HEK293T (cell line): ENCODE measurements at places on chromosomes 12 and 14.

DNA sequence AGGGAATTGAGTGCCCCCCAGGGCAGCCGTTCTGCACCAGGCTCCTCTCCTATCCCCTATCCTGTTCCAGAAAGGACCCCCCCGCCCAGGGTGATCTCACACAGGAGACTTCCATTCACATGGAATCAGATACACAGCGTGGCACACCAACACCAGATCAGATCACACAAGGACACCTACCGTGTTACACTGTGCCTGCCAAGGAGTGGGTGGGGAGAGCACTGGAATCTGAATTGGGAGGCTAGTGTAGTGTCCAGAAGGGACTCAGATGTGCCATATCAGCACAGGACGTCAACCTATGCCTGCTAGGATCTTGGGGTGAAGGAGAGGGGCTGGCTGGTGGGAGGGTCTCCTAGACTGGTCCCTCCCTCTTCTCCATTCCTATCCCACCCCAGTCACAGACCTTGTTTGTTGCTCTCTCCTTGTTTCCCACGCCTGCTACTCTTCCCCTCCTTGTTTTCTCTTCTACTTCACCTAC, 2.3 kb downstream of the PTMS start:
- no peak for DNase-seq

DNA sequence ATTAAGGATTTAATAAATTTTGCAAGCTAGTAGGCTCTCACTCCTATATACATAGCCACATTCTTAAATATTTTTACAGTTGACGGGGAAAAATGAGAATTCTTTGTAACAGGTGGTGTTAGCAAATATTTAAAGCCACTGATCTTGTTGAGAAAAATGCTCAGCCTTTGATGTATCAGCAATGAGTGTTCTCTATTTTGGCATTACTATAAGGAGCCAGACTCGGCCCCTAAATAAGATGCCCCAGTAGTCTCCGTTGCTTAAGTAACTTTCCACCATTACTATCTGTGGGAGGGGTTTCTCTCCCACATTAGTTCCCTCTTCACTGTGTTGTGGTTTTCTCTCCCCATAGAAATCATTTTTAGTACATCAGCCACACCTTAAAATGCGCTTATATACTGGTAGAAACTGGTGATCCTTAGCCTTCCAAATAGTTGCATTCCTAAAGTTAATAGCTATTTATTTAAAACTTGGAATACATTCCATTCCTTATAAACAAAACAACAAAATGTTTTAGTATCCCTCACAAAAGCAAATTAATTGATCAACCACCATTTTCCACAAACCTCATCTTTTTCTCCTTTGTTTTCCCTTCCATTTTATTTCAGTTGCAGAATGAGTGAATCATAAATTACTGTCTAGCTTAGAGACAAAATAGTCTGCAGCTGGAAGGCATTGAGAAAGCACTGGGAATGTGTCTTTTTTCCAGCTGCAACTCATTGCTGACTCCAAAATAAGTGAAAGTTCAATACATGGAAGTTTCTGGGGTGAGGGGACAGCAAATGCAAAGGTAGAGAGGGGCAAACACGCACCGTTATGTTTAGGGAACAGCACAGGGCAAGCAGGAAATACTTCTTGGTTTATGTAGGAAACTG, 84.7 kb upstream of the FERMT2 start:
- no peak for DNase-seq

DNA sequence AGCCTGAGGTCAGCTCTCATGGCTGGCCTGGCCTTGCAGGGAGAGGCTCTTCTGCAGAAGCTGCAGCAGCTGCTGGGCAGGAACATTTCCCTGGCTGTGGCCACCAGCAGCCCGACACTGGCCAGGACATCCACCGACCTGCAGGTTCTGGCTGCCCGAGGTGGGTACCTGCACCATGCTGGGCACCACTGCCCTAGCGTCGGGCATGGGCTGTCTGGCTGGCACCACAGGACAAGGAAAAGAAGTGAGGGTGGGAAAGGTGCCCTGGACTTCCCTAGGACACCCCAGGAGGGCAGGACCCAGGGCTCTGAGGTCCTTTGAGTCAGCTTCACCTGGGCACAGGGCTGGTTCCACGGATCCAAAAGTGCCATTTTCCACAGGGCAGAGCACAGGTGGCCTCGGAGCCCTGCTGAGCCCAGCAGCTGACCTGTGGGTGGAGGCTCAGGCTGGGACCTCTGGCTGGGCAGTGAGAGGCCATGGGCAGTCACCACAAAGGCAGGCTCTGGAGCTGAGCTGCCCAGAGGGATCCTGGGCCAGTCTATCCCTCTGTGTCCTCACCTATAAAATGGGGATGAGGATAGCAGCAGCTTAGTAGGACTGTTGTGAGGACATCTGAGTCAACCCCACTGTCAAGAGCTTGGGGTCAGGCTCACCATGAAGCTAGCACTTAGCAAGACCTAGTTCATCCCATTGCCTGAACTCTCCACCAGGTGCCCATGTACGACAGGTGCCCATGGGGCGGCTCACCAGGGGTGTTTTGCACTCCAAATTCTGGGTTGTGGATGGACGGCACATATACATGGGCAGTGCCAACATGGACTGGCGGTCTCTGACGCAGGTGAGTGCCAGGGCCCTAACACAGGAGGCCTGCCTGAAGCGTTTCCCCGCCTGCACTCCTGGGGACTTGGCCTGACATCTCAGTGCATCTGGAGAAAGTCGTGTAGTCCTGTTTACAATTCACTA, 4.9 kb downstream of the PLD4 start:
- no peak for DNase-seq

DNA sequence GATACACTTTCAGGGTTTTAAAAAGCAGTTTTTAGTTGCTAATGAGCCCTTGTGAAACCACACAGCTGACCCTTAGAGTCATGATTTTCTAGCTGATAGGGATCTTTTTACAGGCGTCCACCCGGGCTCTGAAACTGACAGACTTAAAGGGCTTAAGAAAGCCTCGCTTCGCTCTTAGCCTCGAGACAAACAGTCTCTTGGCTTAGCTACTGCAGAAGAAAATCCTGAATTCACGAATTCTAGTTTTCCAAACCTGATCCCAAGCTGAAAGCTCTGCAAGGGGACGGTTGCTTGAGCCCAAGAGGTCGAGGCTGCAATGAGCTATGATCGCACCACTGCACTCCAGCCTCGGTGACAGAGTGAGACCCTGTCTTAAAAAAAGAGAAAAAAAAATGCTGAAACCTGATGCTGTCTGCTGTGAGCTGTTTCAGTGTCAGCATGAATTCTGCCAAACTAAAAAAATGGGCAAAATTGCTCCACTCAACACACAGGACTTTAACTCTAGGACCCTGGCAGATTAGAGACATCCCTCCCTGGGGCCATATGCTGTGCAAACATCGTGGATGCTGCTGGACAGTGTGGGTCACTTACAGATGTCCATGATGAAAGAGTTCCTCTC, 3.1 kb upstream of the HPD start:
- DNase-seq: no peak

GRCh38 chr14:91369628-91370445, 47.8 kb downstream of the CCDC88C start:
- no peak for DNase-seq

DNA sequence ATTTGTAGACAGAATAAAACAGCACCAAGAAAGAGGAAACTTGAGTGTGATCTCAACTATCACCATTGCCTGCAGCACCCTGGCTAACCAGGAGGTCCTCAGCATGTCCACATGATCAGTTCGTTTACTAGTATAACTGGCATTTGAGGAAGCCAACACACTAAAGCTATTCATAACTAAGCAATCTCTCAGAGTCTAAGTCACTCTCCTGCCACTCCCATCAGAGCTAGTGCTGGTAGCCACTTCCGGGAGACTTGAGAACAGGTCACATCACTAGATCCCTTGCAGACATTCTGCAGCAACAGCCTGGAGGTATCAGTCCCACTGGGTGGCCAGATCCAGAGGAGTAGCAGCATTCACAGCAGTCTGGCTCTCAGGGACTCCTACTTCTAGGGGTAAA, 352.9 kb upstream of the OR4E1 start:
- DNase-seq: no peak

DNA sequence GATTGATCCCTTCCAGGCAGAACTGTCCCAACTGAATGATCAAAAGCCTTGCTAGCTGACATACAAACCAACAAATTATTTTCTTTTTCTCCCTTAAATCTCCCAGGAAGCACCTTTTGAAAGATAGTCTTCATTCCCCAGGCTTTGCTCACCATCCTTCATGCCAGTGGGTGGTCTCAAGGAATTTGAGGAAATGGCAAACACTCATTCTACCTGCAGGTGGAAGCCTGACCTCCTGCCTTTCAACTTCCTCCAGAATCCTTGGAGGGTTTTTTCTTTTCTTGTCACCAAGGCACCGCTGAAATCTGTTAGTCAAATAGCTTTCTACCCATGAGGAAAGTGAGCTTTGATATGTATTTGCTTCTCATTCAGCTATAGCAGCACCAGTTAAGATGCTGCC, 128.5 kb downstream of the WIF1 start:
- no peak for DNase-seq

- no peak for DNase-seq
These were observed 290.9 kb downstream of the TMEM117 start for GRCh38 chr12:44126806-44127205.

GRCh38 chr12:7758766-7759140, 6.3 kb upstream of the NANOGNB start:
- no peak for DNase-seq

DNA sequence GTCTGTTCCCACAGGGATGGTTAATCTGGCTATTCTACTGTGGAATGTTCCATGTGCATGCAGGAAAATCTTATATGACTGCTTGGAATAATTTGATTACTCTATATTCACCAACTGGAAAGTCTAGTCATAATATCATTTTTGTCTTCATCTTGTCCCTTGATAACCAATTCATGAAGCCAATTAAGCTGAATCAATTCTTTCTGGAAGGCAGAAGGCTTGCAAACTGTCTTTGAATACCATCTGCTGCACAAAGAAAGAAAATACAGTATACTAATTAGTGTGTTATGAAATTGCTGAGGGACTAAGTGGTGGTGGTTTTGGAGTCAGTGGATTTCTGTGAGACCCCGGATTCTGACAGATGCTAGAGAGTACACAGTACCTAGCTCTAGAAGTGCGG, 546.5 kb upstream of the MIS18BP1 start:
- no peak for DNase-seq

DNA sequence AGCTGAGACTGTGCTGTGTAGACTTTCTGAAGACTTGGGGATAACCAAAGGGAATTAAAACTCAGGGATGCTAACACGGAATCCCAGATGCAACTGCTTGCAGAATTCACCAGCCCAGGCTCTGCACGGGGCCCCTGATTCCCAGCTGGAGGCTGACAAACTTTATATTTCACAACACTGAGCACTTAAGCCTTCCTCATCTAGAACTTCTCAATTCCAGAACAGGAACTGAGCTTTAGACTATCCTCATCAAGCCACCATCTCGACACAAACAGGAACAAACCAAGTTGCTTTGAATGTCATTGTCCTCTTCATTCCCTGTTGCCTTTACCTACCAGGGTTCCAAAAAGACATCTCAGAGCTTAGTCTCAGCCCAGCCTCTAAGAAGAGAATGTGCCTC, 22.2 kb downstream of the CCDC63 start:
- no peak for DNase-seq

- DNase-seq: no peak
These were observed 141.0 kb upstream of the OVCH1 start for GRCh38 chr12:29638528-29638927.

GRCh38 chr14:98375566-98375965, 896.4 kb downstream of the BCL11B start:
- DNase-seq: no peak

DNA sequence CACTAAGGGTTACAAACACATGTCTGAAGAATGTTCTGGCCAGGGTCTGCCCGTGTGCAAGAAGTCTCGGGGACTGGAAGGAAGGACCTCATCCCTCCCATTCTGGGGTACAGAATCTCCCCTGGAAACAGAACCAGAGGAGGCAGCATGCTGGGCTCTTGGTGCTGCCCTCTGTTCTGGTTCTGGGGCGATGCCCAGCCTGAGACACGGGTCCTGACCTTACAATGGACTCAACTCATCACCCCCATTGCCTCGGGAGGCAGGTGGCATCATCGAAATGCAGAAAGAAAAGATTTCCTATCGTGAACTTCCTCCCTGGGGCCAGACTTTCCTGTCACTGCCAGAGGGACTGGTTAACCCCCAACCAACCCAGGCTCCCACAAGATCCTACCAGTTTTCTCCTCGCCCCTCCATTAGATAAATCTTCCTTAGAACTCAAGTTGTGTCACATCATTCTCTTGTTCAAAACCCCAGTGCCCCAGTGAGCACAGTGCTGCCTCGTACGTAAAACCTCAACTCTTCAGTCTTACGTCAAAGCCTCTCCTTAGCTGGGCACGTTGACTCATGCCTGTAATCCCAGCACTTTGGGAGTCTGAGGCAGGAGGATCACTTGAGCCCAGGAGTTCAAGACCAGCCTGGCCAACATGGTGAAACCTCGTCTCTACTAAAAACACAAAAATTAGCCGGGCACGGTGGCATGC, 52.1 kb downstream of the PSMA6 start:
- no peak for DNase-seq

DNA sequence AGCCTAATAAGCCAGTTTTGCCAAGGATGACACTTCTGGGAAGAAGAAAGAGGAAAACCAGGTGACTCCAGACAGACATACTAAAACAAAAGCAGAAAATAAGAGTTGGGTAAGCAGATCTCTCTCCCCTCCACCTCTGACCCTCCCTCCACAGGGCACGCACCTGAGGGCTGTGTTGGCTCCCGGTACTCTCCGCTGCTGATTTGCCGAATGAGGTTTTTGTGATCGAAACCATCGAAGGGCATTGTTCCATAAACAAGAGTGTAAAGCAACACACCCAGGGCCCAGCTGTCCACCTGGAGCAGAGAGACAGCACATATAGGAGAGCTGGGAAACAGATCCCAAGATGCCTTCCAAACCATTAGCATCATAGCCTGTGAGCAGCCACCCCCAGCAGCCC, 68.1 kb downstream of the NUAK1 start:
- DNase-seq: no peak

DNA sequence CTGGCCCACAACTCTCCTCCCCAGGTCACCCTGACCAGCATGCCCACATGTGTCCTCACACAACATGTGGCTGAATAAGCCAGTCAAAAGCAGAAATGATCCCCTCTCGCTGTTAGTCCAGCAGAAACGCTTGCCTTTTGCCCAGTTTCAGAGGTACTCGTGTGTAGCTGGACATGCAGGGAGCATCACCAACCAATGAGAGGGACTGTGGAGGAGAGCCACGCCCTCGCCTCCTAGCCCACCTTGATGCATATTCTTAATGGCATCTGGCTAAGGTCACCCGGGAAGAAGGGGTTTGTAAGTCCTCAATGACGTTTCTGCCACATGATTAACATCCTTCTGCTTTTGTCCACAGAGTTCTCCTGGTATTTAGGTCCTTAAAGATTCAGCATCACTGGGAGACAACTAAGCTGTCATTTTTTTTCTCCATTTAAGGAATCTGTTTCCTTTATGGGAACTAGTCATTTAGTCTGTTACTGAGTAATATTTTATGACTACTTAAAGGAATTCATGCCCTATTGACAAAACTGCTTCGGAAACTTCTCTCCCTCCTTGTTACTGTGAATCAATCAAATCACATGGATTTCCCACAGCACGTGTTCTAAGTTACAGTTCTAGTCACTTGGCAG, 134.0 kb downstream of the GCH1 start:
- DNase-seq: no peak

- DNase-seq: peak; percentile 71
These were observed 53.1 kb upstream of the PLEKHG7 start for GRCh38 chr12:92649511-92650227.
